ENCODE measurements at places on chromosomes 7 and 10. TPM values are rescaled to one million over a fixed set of nuclear protein-coding genes. Genes with fewer than 3 reads are reported as not detected.

GRCh38 chr7:157991351-157991750, 596.3 kb downstream of the PTPRN2 start:
- no peak for DNase-seq

- no peak for DNase-seq
Measured at GRCh38 chr10:126977216-126977615, 72.0 kb downstream of the DOCK1 start.

Gene FRMD4A
- 85.8 TPM for polyA plus RNA-seq

DNA sequence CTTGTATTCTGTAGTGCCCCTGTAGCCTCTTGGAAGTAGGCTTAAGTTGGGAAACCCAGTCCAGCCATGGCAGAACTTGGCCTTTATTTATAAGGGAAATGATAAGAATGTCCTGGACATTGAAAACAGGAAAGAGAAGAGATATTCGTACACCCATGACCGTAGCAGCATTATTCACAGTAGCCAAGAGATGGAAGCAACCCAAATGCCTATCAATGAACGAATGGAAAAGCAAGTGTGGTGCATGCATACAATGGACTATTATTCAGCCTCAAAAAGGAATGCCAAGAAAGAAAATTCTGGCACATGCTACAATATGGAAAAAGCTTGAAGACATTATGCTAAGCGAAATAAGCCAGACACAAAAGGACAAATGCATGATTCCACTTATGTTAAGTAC, 315.3 kb downstream of the CXCL12 start:
- DNase-seq: no peak

Gene TEX36
- polyA plus RNA-seq: not detected

DNA sequence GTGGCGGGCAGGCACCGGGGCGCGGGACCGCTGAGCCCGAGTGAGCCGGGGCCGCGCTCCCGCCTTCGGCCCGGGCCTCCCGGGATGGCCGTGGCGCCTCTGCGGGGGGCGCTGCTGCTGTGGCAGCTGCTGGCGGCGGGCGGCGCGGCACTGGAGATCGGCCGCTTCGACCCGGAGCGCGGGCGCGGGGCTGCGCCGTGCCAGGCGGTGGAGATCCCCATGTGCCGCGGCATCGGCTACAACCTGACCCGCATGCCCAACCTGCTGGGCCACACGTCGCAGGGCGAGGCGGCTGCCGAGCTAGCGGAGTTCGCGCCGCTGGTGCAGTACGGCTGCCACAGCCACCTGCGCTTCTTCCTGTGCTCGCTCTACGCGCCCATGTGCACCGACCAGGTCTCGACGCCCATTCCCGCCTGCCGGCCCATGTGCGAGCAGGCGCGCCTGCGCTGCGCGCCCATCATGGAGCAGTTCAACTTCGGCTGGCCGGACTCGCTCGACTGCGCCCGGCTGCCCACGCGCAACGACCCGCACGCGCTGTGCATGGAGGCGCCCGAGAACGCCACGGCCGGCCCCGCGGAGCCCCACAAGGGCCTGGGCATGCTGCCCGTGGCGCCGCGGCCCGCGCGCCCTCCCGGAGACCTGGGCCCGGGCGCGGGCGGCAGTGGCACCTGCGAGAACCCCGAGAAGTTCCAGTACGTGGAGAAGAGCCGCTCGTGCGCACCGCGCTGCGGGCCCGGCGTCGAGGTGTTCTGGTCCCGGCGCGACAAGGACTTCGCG, 534 bp downstream of the FZD9 start:
- DNase-seq: no peak
